ENCODE measurements at places on chromosomes 3 and 15.

DNA sequence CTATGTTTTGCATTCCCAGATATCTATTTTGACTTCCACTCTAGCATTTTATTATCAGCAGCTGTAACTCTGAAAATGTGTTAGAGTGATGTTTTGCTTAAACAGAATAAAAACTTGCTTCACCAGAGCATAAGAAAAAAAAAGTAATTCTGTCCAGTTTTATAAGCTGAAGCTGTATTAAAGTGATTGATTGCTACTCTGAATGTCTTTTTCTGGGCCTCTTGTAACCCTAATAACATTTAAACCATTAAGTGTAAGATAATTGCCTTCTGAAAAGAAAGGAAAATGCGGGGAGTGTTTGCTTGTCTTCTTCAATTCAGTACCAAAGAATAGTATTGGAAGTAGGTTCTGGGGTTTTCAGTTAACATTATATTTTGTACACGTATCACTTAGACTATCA is 57.9 kb upstream of the UBE2E1 start:
- no peak for DNase-seq

DNA sequence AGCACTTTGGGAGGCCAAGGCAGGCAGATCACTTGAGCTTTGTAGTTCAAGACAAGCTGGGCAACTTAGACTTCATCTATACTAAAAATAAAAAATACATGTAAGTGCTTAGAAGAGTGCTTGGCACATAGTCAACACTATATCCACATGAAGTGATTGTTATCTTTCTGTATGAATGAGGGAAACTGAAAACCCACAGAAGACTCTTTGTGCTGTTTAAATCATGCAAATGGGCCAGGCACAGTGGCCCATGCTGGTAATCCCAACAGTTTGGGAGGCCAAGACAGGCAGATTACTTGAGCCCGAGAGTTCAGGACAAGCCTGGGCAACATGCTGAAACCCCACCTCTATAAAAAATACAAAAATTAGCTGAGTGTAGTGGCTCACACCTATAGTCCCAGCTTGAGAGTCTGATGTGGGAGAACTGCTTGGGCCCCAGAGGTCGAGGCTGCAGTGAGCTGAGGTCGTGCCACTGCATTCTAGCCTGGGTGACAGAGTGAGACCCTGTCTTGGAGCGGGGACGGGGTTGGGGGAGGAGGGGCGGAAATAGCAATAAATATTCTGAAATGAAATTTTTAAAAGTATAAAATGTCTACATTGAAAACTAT is 129.7 kb downstream of the NR2E3 start:
- DNase-seq, result no peak

DNA sequence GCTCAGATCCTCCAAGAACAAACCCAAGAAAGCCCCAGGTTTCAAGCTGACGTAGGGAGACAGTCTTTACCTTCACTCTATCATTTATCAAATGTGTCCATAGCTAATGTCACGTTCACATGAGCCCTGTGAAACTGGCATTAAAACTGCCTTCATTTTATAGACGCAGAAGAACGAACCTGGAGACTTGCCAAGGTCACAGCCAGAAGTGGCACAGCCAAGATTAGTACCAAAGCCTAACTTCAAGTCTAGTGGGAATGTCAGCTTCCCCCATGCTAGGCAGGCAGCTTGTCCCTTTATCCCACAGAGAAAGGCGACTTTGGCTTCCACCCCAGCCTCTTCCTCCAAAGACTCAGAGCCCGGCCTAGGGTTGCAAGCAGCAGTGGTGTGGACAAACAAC is 517.2 kb downstream of the SHQ1 start:
- no peak for DNase-seq

GRCh38 chr15:90947577-90948357 is 6.9 kb upstream of the RCCD1 start:
- DNase-seq, result no peak

DNA sequence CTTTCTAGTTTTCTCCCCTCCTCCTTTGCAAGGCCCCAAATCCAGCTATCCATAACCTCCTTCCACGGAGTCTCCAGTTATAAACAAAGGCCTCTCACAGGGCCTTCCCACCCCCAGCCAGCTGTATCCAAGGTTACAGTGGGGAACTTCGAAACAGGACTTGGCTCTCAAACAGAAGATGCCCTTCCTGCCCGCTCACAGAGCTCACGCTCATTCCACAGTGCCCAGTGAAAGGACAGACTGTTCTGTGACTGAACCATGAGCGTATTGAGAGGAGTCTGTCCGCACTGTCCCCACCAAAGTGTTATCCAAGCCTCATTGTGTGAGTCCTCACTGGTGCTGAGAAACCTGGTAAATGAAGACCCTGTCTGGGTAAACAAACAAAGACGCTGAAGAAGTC is 35.4 kb downstream of the ARHGAP31 start:
- no peak for DNase-seq

- DNase-seq, result no peak
Observed at GRCh38 chr15:39890621-39891020, 29.4 kb downstream of the GPR176 start.

- peak; percentile 2 for DNase-seq
Observed at GRCh38 chr3:77370413-77370812, 330.5 kb downstream of the ROBO2 start.

- DNase-seq, result no peak
Observed at GRCh38 chr3:139491966-139492365, 15.7 kb upstream of the RBP2 start.

- peak; percentile 15 for DNase-seq
Observed at GRCh38 chr3:33315826-33316225, 38.6 kb downstream of the FBXL2 start.
